ENCODE measurements at places on chromosomes 16 and 17. TPM values are rescaled to one million over a fixed set of nuclear protein-coding genes. Genes with fewer than 3 reads are reported as not detected.

TGFB1I1 gene
- 8.6 TPM for polyA plus RNA-seq

HES7 gene
- 0.08 TPM for polyA plus RNA-seq

KCNAB3 gene
- polyA plus RNA-seq = 4.7 TPM

GSE1 gene
- 61.5 TPM for polyA plus RNA-seq

SPPL2C gene
- polyA plus RNA-seq = not detected

HSD11B2 gene
- 7.7 TPM for polyA plus RNA-seq

NPIPB9 gene
- polyA plus RNA-seq = 1.1 TPM

CACNA1H gene
- polyA plus RNA-seq = 12.8 TPM

PLLP gene
- 22.2 TPM for polyA plus RNA-seq

All from pancreas (tissue), 10 donors.